Peyer's patch (tissue), 4 donors: ENCODE measurements at places on chromosomes 7 and 10.

- H3K27ac ChIP-seq = no peak overlapping the region
- no peaks in the 10 kb centered on the region for H3K36me3 ChIP-seq
- no peak overlapping the region for H3K4me3 ChIP-seq
- no peak for DNase-seq
These were observed 110.5 kb downstream of the ITGA8 start for GRCh38 chr10:15609246-15609645.

- H3K27me3 ChIP-seq = no peaks in the 10 kb centered on the region
- no peaks in the 10 kb centered on the region for H3K4me1 ChIP-seq
- no peak for DNase-seq
- H3K36me3 ChIP-seq = no peaks in the 10 kb centered on the region
These were observed 6.6 kb upstream of the VCL start for GRCh38 chr10:73991203-73991883.

- H3K4me3 ChIP-seq = no peak overlapping the region
- no peaks in the 10 kb centered on the region for H3K27me3 ChIP-seq
- DNase-seq = no peak
These were observed 154.9 kb upstream of the C7orf33 start for GRCh38 chr7:148435715-148436114.

GRCh38 chr7:80307227-80307856, 172.7 kb downstream of the GNAI1 start:
- no peak overlapping the region for H3K27ac ChIP-seq
- H3K4me3 ChIP-seq = no peak overlapping the region
- H3K27me3 ChIP-seq = no peaks in the 10 kb centered on the region
- H3K36me3 ChIP-seq = no peaks in the 10 kb centered on the region
